Right hindlimb (tissue), 1 donor: ENCODE measurements at places on chromosomes 3 and 15.

- DNase-seq, result no peak
Observed at GRCh38 chr3:149011676-149012075, 20.3 kb downstream of the GYG1 start.

GRCh38 chr3:196149831-196150301 is 61.3 kb downstream of the ZDHHC19 start:
- no peak for DNase-seq

GRCh38 chr15:57281321-57281720 is 95.0 kb upstream of the CGNL1 start:
- DNase-seq, result no peak

- DNase-seq, result no peak
Observed at GRCh38 chr15:101018450-101018849, 99.3 kb downstream of the LRRK1 start.

GRCh38 chr3:10552631-10552943 is 47.2 kb upstream of the ATP2B2 start:
- DNase-seq, result no peak

DNA sequence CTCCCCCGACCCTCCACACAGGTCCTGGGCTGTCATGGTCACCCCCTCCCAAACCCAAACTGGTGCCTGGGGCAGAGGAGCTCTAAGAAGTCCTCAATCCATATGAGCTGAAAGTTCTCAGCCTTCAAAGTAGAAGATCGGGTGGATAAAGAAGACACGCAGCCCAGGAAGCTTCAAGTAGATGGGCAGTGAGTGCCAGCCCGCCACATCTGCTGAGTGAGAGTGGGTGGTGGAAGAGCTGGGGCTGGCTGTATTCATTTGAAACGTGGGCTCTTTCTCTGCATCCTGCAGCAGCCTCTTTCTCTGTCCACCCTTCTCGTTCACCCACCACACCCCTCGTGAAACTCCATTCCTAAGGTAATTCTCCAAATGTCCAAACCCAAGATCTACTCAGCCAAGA is 363.8 kb upstream of the ICE2 start:
- DNase-seq, result no peak

DNA sequence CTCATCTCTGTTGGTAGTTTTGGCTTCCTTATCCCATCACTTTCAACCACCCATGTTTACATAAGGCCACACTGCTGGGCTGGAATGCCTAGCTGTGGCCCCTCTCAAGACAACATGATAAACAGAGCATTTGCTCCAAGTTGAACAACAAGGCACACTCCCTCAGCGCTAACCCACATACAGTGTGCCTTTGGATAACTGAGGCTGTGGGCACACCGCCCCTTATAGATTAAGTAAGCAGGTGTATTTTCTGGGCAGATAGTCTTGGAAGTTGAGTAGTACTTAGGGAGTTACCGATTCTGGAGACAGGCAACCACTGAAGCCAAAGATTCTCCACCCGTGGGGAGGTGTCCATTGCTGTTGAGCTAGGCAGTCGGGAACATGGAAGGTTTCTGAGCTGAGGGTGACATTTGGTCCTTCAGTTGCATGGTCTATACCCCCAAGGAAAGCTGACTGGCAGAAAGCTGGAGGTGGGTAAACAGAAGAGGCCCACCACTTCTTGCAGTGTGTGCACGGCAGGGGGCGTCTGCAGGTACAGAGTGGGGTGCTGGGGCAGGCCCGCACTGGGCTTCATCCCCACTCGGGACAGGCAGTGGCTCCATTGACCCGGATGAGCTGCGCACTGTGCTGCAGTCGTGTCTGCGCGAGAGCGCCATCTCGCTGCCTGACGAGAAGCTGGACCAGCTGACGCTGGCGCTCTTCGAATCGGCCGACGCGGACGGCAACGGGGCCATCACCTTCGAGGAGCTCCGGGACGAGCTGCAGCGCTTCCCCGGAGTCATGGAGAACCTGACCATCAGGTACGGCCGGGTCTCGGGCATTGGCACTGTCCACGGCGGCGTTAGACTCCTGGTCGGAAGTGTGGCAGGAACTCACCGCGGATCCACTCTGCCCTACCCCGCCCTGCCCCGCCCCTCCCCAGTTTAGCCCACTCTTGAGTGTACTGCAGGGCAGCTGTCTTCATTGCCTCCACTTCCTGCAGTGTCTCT is 16.8 kb downstream of the NOX5 start:
- DNase-seq, result peak; percentile 47

GRCh38 chr3:35522450-35522849 is 116.9 kb upstream of the ARPP21 start:
- DNase-seq, result no peak

GRCh38 chr15:29571792-29572431 is 250.4 kb downstream of the TJP1 start:
- no peak for DNase-seq

- DNase-seq, result no peak
Observed at GRCh38 chr15:81088470-81089013, 45.5 kb upstream of the CFAP161 start.

DNA sequence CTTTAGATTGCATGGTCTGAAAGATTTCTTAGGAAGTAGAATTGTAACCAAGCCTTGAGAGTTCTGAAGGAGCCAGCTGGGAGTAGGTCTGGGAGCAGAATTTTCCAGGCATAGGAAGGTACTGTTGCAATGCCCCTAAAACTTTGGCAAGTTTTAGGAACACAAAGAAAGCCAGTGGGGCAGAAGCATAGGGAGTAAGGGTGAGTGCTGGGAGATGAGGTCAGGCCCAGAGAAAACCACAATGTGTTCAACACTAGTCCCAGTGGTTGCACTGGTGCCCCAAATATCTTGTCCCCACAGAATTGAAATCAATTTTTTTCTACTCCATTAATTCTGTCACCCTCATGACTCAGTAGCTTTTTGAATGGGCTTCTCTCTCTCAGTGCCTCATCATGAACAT is 120.7 kb upstream of the GALNT15 start:
- DNase-seq, result no peak

- DNase-seq, result no peak
Observed at GRCh38 chr15:42674472-42674871, 62.5 kb downstream of the CDAN1 start.

GRCh38 chr3:126811530-126811929 is 107.5 kb downstream of the CHCHD6 start:
- DNase-seq, result no peak

- DNase-seq, result no peak
Observed at GRCh38 chr3:17181413-17181907, 296.7 kb downstream of the PLCL2 start.

DNA sequence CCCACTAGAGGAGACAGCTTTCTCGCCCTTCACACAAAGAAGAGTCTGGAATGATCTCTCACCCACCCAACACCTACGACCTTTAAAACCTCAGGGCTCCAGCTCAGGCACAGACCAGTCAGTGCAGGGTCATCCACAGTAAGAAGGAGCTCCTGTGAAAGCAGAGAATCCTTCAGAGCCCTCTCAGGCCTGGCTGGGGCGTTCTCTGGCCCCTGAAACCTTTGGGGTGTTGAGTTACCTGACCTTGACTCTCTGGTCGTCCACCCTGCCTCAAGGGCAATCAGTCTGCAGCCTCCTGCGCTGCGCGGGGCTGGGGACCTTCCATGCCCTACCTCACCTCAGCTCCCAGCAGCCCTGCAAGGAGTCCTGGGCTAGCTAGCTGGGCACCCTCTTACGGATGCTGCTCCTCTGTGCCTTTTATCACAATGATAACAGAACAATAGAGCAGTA is 106.2 kb downstream of the ADCY5 start:
- no peak for DNase-seq

DNA sequence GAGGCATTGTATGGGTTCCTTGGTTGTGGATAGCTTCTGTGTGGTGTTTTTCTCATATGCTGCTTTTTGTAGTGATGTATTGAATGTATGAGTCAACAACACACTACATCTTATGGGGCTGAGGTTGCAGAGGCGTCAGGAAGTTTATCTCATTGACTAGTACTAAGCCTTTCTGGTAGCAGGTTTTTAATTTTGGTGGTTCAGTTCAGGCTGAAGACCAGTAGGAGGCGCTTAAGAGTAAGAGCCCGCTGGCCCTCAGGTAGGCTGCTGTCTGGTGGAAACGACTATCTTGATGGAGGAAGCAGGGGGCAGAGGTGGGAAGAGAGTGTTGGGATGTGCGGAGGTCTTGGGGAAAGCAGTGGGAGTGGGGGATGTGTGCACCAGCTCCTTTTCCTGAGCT is 62.4 kb downstream of the RTP4 start:
- DNase-seq, result no peak

- DNase-seq, result no peak
Observed at GRCh38 chr3:73255609-73256029, 194.2 kb downstream of the EBLN2 start.

- no peak for DNase-seq
Observed at GRCh38 chr3:80521081-80521480, 753.3 kb upstream of the ROBO1 start.

DNA sequence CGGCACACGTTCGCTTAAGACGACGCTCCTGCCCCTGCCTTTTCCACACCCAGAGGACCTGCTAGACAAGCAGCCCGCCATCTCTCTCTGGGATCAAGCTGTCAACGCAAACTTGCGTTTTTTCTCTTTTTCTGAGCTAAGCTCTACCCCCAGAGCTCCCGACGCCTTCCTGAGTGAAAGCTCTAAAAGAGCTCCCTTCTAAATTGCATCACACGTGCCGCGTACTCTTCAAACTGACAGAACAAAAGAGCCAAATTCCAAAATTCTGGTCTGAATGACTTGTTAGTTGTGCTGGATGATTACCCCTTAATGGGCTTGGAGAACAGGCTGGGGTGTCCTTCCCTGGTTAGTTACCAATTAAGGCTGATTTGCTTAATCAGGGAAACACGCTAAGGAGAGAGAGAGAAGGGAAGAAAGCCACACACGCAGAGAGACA is 81.2 kb downstream of the MDFIC2 start:
- DNase-seq, result no peak

GRCh38 chr3:31668242-31668641 is 135.5 kb downstream of the STT3B start:
- DNase-seq, result no peak

GRCh38 chr3:129382366-129382765 is 46.1 kb downstream of the EFCAB12 start:
- no peak for DNase-seq

DNA sequence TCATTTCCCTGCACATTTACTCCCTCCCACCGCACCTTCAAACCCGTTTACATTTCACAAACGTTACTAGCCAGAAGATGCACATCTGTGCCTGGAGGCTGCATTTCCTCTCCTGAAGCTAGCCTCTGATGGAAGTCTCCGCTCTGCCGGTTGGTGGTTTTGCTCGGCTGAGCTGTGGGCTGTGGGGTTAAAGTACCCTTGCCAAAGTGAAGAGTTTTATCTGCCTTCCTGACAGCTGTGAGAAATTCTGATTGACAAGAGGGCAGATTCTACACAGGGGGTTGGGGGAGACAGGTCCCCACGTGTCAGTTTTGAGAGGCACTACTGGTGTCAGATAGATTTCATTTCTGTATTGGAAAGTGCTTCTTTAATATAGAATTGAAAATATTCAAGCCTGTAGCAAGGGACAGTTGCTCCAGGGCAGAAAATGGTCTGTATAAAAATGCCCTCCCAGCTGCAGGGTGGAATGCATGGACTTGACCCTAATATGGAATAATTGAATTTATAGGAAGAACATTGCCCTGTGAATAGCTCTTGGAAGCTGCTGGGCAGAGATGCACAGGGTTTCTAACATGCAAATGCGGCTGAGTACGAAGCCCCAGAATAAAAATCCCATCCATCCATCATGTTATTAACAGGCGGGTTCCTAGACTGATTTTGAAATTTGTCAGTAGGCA is 201.1 kb upstream of the RGMA start:
- DNase-seq, result no peak

DNA sequence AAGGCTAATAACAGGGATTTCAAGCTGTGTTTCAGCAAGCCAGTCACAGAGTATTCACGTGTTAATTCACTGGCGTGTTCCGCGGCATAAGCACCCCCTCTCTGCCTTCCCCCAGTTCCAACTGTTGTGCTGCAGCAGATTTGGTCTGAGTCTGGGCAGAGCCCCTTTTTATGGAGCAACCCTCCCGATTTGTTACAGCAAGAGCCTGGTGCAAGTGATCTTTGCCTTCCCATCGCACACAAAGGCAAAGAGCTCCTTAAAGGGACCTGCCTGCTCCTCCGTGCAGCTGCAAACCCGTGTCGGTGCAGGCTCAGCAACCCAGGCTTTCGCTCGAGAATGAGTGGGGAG is 170.5 kb downstream of the KCNAB1 start:
- no peak for DNase-seq

GRCh38 chr3:41239587-41239986 is 40.3 kb downstream of the CTNNB1 start:
- DNase-seq, result no peak

GRCh38 chr3:59798372-59799086 is 748.7 kb upstream of the CFAP20DC start:
- no peak for DNase-seq

DNA sequence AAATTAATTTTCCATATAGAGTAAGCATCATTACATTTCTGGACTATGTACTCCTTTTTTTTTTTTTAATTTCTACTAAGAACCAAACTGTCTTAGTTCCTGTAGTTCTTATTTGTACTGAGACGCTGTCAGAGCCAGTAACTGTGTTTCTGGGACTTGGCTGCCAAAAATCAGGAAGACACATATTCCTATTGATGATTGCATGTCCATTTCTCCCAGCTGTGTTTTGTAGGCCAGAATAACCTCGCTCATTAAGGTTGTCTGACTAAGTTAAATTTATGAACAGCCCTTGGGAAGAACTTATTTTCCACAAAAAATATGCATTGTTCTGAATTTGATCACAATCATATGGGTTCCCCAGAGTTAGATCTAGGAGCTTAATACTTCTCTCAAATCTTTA is 29.5 kb downstream of the PLSCR5 start:
- DNase-seq, result no peak
